Large intestine (tissue), 12 donors: ENCODE measurements at places on chromosomes 12 and 14.

- no peak for DNase-seq
Observed at GRCh38 chr14:104524726-104525125, 54.8 kb upstream of the C14orf180 start.

DNA sequence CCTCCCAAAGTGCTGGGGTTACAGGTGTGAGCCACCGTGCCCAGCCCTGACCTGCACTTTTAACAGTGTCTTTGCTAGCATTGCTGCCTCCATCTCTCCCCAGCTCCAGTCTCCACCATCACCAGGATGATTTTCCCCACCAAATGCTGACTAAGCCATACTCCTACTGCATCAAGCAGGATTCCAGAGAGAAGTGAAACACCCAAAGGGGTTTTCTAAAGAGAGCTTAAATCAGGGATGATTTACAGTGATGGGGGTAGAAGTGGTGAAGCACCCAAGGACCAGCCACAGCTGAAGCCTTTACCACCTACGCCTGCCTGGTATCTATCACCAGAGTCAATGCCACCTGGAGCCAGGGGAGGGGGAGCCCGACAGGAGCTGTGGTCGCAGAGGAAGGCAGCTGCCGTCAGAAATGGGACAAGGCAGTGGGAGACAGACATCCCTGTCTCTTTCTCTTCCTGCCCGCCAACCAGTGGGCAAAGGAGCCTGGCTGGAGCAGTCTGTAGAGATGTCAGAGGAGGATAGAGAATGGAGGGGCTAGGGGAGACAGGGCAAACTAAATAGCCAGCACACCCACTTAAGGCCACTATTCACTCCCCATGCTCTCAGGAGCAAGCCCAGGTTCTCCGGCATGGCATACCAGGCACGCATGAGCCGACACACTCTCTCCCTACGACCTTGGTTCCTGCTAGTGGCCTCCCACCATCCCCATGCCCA lies 22.4 kb upstream of the CD9 start:
- DNase-seq, result no peak

DNA sequence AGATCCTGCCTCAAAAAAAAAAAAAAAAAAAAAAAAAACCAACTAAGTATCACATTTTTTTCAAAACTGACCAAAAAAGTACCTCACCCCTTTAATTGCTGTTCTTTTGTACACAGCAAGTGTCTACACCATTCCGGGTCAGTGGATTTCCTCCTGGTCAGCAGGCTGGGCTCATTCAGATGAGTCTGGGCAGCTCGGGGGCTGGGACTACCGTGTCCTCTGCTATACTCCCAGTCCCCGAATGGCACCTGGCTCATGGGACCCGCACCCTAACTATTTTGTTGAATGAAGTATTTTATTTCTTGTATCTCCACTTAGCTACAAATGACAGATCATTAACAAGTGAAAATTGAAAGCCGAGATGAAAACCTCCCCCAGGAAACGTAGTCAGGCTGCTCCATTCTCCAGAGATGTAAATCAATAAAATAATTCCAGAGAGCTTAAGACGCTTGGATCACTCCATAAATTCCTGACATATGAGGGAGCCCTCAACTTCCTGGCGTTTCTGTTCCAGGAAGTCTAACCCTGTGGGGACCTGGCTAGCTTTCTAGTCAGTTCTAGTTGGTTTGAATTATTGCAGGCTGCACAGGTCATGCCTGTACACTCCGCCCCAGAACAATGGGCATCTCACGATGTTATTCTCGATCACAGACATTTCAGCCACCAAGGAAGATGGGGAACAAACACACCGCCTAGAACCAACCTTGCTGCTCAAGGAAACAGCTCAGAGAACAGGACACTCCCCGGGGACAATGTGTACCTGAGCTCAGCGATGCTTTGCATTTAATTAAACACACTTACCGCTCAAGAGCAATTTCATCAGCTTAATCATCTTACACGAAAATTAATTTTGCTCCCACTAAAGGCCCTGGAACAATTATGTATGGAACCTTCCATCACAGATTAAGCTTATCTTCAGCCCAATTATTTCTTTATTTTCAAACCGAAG lies 76.3 kb downstream of the RIMBP2 start:
- no peak for DNase-seq

- no peak for DNase-seq
Observed at GRCh38 chr12:24482044-24482443, 466.9 kb downstream of the BCAT1 start.

- DNase-seq, result no peak
Observed at GRCh38 chr12:54428050-54429013, 9.3 kb upstream of the ITGA5 start.

DNA sequence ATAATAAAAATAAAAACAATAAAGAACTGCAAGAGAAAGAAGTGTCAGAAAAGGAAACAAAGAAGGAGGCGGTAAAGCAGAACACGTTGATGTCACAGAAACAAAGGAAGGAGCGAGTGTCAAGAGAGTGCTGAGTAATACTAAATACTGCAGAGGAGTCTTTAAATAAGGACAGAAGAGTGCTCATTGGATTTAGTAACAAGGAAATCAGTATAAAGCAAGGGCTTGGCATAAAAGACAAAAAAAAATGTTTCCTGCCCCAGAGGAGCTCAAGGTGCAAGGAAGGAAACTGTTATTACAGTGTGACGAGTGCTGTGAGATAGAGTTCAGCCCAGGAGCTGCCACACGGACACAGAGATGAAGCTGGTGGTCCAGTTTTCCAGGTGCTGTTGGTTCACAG lies 8.4 kb upstream of the TUBA1A start:
- DNase-seq, result no peak

GRCh38 chr12:6115389-6115788 lies 9.1 kb downstream of the VWF start:
- no peak for DNase-seq

DNA sequence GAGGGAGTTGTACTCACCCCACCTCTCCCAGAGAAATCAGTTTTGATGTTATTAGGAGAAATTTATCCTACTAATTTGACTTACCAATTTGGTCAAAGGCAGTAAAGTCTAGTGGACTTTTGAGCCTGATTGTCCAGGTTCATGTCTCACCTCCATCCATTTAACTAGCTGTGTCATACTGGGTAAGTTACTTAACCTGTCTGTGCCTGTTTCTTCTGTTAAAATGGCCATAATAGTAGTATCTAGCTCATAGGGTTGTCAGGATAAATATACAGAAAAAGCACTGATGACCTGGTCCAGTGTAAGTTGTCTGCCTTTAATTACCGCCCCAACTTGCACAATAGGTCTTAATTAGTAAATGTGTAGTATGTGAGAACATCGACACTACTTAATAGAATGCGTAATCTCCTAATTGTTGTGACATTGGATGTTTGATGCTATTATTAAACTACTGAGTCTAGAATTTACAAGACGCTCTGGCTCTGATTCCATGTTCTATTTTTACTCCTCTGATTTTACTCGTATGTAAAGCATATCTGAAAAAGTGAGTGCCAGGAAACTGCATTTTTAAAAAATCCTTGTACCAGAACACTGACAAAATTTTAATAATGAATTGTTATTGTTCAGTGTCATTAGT lies 1.5 kb downstream of the RAB21 start:
- no peak for DNase-seq

- DNase-seq, result no peak
Observed at GRCh38 chr12:29581631-29582030, 84.1 kb upstream of the OVCH1 start.

- no peak for DNase-seq
Observed at GRCh38 chr14:64779472-64779871, 75.2 kb downstream of the PLEKHG3 start.

DNA sequence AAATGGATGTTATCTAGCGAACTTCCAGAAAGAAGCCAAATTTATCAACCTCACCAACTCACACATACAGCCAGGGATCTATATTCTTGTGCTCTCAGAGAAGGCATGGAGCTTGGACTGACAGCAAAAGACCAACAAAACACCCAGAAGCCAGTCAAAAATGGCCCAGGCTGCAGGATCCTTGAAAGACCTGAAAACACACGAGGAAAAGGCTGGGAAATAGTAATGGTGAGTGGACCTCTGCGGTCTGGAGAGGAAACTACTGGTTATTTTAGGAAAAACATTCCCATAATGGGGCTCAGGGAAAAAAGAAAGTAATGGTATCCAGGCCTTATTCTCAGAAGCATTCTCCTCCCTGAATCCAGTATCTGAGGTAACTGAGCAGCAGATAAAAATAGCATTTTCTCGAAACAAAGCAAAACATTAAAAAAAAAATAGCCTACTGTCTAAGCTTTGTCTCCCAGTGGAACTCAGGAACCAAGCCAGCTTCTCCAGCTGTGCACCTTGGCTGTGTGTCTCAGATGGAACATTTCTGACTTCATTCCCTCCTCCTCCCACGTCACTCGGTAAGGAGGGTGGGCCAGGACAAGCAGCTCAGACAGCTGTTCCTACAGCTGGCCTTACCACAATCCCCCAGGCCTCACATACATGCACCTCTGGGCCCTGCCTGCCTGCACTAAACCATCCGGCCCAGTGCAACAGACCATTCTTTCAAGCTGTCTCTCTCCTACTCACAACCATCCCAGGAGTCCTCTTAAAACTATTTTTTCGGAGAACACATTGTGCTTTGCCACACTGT lies 249.9 kb downstream of the DAD1 start:
- peak; percentile 64 for DNase-seq

- no peak for DNase-seq
Observed at GRCh38 chr14:99217066-99217955, 54.7 kb downstream of the BCL11B start.

- no peak for DNase-seq
Observed at GRCh38 chr12:106317406-106318082, 15.0 kb downstream of the TCP11L2 start.

GRCh38 chr14:85604714-85605113 lies 74.8 kb downstream of the FLRT2 start:
- no peak for DNase-seq

DNA sequence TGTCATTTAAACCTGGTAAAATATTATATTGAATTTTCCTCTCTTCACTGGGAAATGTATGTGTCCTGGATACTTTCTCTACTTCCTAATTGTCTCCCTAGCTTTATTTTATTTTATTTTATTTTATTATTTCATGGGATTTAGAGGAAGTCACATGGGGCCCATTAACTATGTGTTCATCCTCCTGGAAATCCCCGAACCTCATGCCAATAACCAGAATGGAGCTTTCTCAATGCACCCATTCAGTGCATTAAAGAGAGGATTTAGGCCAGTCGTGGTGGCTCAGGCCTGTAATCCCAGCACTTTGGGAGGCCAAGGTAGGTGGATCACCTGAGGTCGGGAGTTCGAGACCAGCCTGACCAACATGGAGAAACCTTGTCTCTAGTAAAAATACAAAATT lies 1.3 kb upstream of the RPGRIP1 start:
- DNase-seq, result no peak

GRCh38 chr14:33375786-33376185 lies 437.1 kb downstream of the NPAS3 start:
- DNase-seq, result no peak

- no peak for DNase-seq
Observed at GRCh38 chr14:94124582-94125377, 4.6 kb downstream of the IFI27L2 start.

DNA sequence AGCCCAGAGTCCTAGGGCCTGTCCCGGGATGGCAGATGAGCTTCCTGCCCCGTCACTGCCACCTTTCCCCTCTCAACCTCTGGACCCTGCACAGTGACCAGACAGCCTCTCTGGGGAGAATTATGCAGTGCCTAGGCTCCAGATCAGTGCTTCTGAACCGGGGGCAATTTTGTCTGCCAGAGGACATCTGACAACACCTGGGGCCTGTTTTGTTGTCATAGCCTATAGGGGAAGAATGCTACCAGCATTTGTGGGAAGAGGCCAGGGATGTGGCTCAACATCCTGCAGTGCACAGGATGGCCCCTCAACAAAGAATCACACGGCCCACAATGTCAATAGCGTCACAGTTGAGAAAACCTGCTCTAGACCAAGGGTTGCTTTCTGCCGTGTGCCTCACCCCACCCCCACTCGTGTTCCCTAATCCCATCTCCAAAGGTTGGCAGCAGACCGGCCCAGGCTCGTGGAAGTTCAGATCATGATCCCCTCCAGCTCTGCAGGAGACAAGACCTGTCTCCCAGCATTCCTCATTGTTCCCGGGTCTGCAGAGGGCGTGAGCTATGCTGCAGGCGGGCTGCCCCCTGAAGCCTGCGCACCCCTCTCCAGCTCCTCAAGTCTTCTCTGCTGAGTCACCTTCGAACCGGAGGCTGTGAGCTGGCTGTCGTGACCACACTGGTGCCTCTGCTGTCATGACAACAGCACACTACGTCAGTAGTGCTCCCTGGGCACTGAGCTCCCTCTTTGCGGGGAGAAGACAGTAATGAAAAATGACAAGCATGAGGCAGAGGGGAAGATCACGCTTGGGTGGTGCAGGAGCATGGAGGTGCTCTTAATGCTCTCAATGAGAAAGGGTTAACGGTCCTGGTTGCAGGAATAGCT lies 2.0 kb upstream of the GAPDH start:
- DNase-seq, result peak; percentile 79

- no peak for DNase-seq
Observed at GRCh38 chr14:89013698-89014568, 189.5 kb downstream of the TTC8 start.

GRCh38 chr12:44379831-44380230 lies 496.3 kb downstream of the NELL2 start:
- no peak for DNase-seq

DNA sequence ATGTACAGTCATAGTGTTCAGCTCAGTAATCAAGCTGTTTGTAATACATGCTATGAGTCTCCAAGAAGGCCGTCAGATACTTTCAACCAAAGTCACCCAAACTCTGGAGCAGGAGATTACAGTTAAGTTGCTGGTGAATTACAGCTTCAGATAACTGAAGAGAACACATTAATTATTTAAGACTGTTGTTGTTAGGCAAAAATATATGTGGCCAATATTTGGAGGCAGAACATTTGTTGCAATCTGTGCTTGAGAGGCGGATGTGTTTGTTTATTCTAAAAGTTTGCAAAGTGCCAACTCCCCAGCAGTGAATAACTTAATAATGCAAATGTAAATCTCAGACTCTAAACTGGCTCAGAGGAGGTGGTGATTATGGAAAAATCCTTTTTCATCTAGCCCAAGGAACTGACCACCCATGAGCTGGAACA lies 300.7 kb upstream of the TBX3 start:
- no peak for DNase-seq

DNA sequence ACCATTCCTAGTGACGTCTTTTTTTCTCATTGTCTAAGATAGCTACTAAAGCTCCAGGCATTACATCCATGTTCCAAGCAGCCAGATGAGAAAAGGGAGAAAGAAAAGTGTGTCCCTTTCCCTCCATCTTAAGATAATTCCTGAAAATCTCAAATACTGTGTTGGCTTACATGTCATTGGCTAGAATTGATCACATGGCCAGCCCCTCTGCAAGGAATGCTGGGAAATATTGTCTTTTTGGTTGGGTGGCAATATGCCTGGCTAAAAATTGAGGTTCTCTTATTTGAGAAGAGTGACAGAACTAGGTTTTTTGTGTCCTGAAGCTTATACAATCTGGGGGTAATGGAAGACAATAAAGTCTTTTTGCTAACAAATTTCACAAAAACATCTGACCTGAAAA lies 264.3 kb downstream of the RPAP3 start:
- DNase-seq, result no peak

DNA sequence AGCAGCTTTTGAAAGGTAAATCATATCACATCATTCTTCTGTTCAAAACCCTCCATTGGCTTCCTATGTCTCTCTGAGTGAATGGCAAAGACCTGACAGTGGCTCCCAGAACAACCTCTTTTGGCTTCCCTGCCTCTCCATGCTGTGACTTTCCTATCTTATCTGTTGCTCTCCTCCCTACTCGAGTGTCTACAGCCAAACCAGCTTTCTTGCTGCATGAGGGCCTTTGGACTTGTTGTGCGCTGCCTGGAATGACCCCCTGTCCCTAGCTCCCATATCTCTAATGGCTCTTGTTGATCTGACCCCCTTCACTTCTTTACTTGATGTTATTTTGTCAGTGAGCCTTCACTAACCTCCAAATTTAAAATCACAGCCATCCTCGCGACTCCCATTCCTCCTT lies 2.5 kb downstream of the SYNE2 start:
- peak; percentile 65 for DNase-seq
